Left lung (tissue), 14 donors: ENCODE measurements at places on chromosomes 3 and 15.
A peak's percentile ranks its signal among the peaks of the same experiment; 100 is the strongest.

DNA sequence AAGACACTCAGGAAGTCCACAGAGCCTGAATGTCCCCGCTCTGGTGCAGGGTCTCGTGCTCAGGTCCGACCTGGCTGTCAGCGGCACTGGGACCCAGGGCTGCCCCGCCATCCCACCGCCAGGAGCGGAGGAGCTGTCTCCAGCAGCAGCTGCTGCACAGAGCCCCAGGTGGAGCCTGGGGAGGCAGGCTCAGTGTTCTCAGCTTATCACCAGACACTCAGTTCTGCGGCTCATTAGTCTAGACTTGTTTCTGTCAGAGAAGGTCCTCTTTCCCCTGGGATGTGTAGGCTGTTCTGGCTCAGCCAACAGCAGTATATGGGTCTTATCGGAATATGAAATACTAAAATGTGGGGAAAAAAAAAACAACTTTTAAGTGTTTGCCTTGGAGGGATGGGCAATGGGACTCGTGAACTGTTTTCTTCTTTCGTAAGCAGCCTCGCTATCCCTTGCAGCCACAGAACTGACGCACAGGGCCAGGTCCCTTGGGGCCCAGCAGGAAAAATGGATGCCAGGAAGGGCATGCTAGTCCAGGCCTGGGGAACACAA lies 75.9 kb downstream of the KLF13 start:
- H3K27ac ChIP-seq, result no peak overlapping the region
- H3K36me3 ChIP-seq, result peaks cover 2% of the 10 kb centered on the region
- peaks cover 16% of the 10 kb centered on the region for H3K4me1 ChIP-seq
- DNase-seq, result peak; percentile 16

GRCh38 chr3:53815651-53816050 lies 30.6 kb downstream of the CHDH start:
- DNase-seq, result no peak
- no peaks in the 10 kb centered on the region for H3K27me3 ChIP-seq
- H3K36me3 ChIP-seq, result no peaks in the 10 kb centered on the region
- no peak overlapping the region for H3K27ac ChIP-seq
- no peak overlapping the region for H3K4me3 ChIP-seq

DNA sequence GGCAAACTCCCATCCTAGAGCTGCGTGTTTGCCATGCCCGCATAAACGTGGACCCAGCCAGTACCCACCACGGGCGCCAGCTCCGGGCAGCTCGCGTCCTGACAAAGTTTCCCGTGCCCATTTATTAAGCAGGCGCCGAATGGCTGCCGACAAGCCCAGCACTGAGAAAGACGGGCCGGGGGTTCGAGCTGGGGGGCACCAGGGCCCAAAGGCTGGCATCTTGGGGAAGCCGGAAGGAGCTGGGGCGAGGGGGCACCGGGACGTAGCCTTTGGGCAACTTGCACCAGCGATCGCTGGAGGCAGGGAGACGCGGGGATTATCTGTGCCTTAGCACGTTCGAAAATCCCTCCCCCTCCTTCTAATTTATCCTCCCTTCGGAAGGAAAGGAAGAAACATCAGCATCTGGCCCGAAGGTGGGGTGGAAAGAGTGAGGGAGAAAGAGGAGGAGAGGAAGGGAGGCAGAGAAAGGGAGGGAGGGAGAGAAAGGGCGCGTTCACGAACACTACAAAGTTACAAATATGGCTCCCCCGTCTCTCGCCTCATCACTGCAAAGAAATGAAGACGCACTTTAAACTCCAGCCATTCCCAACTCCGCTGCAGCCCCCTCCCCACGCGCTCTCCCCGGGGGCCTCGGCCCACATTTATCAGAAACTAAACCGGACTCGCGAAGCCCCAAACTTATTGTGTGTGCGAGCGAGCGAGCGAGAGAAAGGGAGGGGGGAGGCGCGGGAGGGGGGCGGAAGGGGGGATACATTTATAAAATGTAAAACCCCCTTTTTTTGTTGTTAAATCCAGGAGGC lies 1.0 kb downstream of the ANP32A start:
- DNase-seq, result peak; percentile 54
- peak overlapping the region; percentile 98 for H3K27ac ChIP-seq

DNA sequence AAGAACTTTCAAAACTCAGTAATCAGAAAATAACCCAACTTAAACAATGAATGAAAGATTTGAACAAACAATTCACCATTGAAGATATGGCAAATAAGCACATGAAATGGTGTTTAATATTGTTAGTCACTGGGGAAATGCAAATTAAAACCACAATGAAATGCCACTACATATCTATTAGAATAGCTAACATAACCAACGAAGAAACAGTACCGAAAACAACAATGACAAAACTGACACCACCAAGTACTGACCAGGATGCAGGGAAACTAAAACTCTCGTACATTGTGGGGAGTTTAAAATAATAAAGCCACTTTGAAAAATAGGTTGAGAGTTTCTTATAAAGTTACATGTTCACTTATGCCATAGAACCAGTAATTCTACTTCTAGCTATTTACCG lies 69.1 kb downstream of the KBTBD8 start:
- no peak overlapping the region for H3K27ac ChIP-seq
- no peak overlapping the region for H3K4me3 ChIP-seq
- no peak for DNase-seq
- H3K36me3 ChIP-seq, result no peaks in the 10 kb centered on the region
- H3K27me3 ChIP-seq, result no peaks in the 10 kb centered on the region

- H3K27me3 ChIP-seq, result no peaks in the 10 kb centered on the region
- no peaks in the 10 kb centered on the region for H3K36me3 ChIP-seq
- no peak overlapping the region for H3K27ac ChIP-seq
- no peak for DNase-seq
- H3K4me1 ChIP-seq, result peaks cover 8% of the 10 kb centered on the region
Measured at GRCh38 chr3:78818161-78818985, 949.4 kb downstream of the ROBO1 start.

DNA sequence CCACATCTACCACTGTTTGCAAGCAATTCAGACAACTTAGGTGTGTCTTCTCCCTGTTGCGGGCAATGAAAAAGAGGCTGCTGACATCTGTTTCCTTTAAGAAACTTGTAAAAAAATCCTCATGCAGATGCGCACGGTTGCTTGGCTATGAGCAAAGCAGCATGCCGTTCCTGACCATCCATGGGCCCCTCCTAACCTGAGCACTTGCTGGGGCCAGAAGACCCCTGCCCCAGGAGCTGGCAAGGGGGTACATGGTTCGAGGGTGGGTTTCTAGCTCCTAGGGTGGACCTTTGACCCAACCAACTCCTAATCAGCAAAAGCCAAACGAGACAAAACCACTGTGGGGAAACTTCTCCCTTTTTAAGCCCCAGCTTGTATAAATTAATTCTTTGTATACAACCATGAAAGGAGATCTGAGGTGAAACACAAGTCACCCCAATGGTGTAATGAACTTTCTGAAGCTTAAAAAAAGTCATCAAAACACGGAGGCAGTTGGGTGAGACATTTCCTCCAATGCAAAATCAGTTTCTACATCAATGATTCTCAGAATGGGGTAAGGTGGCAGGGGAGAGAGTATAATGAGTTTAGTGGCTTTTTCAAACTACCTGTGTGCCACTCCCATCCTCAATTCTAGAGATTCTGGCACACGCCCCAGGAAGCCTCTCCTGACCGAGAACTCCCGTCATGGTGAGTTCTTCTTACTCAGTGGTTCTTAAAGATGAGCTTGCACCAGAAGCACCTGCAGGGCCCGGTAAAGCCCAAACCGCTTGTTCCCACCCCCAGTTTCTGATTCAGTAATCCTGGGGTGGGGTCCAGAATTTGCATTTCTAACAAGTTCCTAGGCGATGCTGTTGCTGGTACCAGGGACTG lies 44.1 kb downstream of the CPN2 start:
- no peaks in the 10 kb centered on the region for H3K27me3 ChIP-seq
- H3K4me1 ChIP-seq, result peaks cover 12% of the 10 kb centered on the region
- no peaks in the 10 kb centered on the region for H3K36me3 ChIP-seq
- H3K4me3 ChIP-seq, result no peak overlapping the region

- H3K36me3 ChIP-seq, result no peaks in the 10 kb centered on the region
- DNase-seq, result no peak
- H3K27me3 ChIP-seq, result no peaks in the 10 kb centered on the region
- H3K27ac ChIP-seq, result no peak overlapping the region
- peaks cover 20% of the 10 kb centered on the region for H3K4me1 ChIP-seq
Measured at GRCh38 chr3:108157273-108157672, 65.0 kb downstream of the IFT57 start.

- H3K27me3 ChIP-seq, result no peaks in the 10 kb centered on the region
- H3K4me1 ChIP-seq, result no peaks in the 10 kb centered on the region
- no peak overlapping the region for H3K4me3 ChIP-seq
- no peak overlapping the region for H3K27ac ChIP-seq
- no peaks in the 10 kb centered on the region for H3K36me3 ChIP-seq
Measured at GRCh38 chr3:60998858-60999257, 252.4 kb downstream of the FHIT start.

DNA sequence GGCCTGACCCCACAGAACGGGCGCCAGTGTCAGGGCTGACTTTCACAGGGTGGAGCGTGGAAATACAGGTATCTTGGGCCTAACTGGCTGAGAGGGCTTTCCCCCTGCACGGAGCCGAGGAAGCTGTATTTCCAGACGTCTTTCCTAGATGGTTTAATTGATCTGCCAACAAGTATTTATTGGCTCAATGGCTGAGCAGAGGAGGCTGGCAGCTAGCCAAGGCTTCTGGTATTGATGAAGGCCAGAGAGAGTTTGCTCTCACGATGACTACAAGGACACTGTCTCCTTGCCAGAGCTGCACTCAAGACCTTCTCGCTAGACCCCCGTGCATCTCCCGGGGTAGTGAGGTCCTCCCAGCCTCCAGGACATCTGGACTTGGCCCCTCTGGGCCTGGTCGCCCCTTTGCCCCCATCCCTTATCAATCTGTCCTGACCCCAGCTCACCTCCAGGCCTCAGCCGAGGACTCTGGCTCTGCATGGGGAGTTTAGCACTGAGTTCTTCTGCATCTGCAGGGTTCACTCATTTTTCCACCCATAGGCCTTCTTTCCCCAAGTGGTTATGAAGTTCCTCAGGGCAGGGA lies 20.6 kb downstream of the SPSB4 start:
- no peak overlapping the region for H3K27ac ChIP-seq
- no peaks in the 10 kb centered on the region for H3K36me3 ChIP-seq
- H3K4me1 ChIP-seq, result no peaks in the 10 kb centered on the region
- no peak for DNase-seq
- H3K27me3 ChIP-seq, result no peaks in the 10 kb centered on the region

- H3K36me3 ChIP-seq, result no peaks in the 10 kb centered on the region
- no peak for DNase-seq
- H3K27ac ChIP-seq, result no peak overlapping the region
- no peaks in the 10 kb centered on the region for H3K27me3 ChIP-seq
Measured at GRCh38 chr3:169509359-169509758, 154.2 kb downstream of the MECOM start.

DNA sequence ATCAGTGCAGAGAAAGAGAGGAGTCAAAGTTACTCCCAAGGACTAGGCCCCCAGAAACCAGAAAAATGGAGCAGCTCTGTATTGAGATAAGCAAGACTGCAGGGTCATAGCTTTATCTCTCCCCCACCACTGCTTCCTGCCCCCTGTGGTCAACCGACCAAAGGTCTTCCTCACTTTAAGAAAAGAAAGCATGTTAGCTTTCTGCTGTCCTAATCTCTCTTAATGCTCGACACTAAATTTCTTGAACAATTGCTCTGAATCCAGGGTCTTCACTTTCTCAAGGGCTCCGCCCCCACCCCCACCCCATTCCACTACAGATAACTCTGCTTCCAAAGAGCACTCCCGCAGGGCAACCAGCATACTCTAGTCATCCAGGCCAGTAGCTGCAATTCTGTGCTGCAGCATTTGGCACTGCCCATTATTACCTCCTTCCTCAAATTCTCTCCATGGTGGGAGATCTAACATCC lies 31.9 kb downstream of the TNIK start:
- no peak for DNase-seq
- H3K4me1 ChIP-seq, result no peaks in the 10 kb centered on the region
- no peaks in the 10 kb centered on the region for H3K27me3 ChIP-seq
- no peaks in the 10 kb centered on the region for H3K36me3 ChIP-seq

- no peaks in the 10 kb centered on the region for H3K27me3 ChIP-seq
- no peak overlapping the region for H3K4me3 ChIP-seq
- no peaks in the 10 kb centered on the region for H3K4me1 ChIP-seq
- DNase-seq, result no peak
- no peaks in the 10 kb centered on the region for H3K36me3 ChIP-seq
Measured at GRCh38 chr3:110296885-110297284, 774.7 kb upstream of the NECTIN3 start.

GRCh38 chr3:159441279-159441678 lies 547.4 kb upstream of the IL12A start:
- no peaks in the 10 kb centered on the region for H3K27me3 ChIP-seq
- no peak for DNase-seq
- no peaks in the 10 kb centered on the region for H3K4me1 ChIP-seq
- H3K36me3 ChIP-seq, result no peaks in the 10 kb centered on the region

- no peak overlapping the region for H3K4me3 ChIP-seq
- no peaks in the 10 kb centered on the region for H3K27me3 ChIP-seq
- H3K27ac ChIP-seq, result no peak overlapping the region
- no peak for DNase-seq
Measured at GRCh38 chr3:187888701-187889100, 143.4 kb upstream of the BCL6 start.

DNA sequence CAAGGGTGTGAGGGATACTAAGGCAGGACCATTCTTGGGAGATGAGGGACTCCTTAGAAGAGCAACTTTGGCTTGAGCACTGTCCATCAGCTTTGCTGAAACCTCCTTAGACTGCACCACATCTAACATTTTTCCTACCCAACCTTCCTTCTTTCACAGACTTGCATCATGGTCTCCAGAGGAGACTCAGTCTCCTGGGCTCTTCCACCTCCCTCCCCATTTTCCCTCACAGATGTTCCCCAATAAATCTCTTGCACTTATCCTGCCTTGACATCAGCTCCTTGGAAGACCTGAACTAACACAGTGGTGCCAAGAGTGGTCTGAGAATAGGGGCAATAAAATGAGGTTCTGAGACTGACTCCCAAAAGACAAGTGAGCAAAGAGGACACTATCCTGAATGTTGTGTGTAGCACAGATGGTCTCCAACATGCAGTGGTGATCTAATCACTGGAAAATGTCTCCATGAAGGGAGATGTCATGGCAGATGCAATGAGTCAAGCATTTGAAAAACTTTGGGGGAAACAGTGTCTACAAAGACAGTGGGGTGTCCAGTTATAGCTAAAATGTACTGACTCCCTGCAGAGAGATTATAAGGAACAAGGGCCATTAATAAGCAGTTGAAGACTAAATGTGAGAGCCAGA lies 26.0 kb upstream of the BOC start:
- H3K4me3 ChIP-seq, result no peak overlapping the region
- H3K4me1 ChIP-seq, result no peaks in the 10 kb centered on the region
- H3K27me3 ChIP-seq, result no peaks in the 10 kb centered on the region
- H3K36me3 ChIP-seq, result no peaks in the 10 kb centered on the region

GRCh38 chr3:141952611-141953010 lies 76.2 kb downstream of the ATP1B3 start:
- H3K4me3 ChIP-seq, result no peak overlapping the region
- H3K36me3 ChIP-seq, result no peaks in the 10 kb centered on the region
- H3K27ac ChIP-seq, result no peak overlapping the region
- H3K4me1 ChIP-seq, result no peaks in the 10 kb centered on the region
- no peaks in the 10 kb centered on the region for H3K27me3 ChIP-seq

GRCh38 chr3:109548192-109548938 lies 211.0 kb upstream of the DPPA4 start:
- no peak overlapping the region for H3K27ac ChIP-seq
- no peak for DNase-seq
- no peaks in the 10 kb centered on the region for H3K27me3 ChIP-seq
